ENCODE measurements at places on chromosomes 6 and 20.

DNA sequence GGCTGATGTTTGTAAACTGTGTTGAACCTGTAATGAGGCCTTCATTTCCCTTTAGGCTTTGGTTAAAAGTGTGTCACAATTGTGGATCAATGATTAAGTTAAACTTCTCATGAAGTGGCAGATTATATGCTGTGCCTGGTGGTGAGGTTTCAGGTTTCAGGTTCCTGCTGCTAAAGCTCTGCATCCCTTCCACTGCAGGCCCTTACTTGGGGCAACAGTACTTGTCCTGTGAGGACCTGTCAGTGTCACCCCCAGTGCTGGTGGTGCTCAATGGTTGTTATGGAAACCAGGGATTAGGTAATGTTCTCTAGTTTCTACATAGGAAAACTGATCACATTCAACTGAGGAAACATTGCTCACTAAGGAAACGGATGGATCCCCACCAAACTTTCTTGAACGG lies 18.5 kb downstream of the RPP21 start:
- DNase-seq: no peak

- peak; percentile 81 for DNase-seq
Measured at GRCh38 chr6:157314705-157315321, 8.5 kb downstream of the TMEM242 start.

- DNase-seq: no peak
Measured at GRCh38 chr6:44742828-44743372, 355.4 kb downstream of the CDC5L start.

- DNase-seq: no peak
Measured at GRCh38 chr20:59569305-59569704, 35.0 kb upstream of the PHACTR3 start.

DNA sequence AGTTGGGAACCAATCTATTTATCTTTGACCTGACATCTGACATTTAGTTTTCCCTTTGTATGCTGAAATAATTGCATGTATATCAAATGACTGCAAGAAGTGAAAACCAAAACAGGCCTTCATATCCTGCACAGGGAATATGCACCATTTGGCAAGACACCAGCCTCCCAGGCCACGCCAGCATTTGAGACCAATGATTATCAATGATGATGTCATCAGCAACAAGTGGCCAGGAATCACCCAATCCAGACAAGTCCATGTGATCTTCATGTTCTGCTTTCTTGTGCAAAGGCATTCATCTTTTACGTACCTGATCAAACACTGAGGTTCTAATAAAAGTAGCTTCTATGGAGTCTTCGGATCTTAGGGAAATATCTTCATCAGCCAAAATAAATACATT lies 107.4 kb upstream of the TENT5A start:
- no peak for DNase-seq

- DNase-seq: no peak
Measured at GRCh38 chr20:38190936-38191371, 25.9 kb upstream of the TGM2 start.

DNA sequence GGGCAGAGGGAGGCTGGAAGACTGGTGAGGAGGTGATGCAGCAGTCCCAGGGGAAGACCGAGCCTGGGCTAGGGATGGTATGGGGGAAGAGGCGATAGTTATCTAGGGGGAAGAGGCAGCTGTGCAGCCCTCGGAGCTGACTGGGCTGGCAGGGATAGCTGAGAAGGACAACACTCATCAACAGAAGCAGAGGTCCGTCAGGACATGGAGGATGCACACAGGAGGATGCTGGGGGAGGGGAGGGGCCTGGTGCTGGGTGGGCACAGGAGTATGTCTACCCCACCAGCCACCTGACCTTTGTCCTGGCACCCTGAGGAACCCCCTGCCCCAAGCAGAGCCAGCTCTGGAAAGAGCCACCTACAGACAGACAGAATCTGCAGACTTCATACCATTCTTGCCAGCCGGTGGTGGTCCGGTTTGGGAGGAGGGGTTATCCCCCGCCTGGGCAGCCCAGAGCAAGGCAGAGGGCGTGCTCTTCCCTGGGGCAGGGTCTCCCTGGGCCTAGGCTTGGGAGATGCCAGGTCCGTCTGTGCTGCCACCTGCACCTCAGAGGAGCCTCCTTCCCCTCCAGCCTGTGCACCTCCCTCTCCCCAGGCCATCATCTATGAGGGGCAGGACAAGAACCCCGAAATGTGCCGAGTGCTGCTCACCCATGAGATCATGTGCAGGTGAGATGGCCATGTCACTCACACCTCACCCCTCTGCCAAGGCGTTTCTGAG lies 14.9 kb downstream of the EBF4 start:
- no peak for DNase-seq

DNA sequence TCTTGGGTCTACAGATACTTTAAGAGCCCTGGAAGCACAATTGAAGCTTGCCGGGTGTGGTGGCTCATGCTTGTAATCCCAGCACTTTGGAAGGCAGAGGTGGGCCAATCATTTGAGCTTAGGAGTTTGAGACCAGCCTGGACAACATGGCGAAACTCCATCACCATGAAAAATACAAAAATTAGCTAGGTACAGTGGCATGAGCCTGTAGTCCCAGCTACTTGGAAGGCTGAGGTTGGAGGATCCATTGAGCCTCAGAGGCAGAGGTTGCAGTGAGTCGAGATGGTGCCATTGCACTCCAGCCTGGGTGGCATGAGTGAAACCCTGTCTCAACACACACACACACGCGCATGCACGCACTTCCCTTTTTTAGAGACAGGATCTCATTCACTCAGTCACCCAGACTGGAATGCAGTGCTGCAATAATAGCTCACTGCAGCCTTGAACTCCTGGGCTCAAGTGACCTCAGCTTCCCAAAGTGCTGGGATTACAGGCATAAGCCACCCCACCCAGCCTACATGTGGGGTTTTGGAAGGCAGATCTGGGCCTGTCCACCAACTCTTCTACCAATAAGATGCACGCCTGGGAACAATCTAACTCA lies 182.5 kb upstream of the JARID2 start:
- DNase-seq: peak; percentile 26

GRCh38 chr6:167577891-167578361 lies 248.8 kb upstream of the AFDN start:
- DNase-seq: no peak

- no peak for DNase-seq
Measured at GRCh38 chr6:162177746-162178145, 549.8 kb downstream of the PRKN start.

DNA sequence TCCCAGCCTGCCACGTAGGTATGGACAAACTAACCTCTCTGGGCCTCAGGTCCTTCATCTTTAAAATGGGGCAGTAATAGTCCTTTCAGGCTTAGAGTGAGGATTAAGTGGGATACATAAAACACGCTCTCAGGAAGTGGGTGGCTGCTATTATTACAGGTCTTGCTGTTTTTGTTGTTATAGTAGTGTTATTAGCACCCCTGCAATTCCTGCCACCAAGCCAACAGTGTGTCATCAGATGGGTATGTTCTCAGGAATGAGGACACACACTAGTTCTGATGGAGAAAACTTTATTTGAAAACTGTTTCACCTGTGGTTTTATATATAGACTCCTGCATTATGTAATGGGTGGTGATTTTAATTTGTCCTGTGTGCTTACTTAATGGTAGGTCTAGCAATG lies 131.7 kb downstream of the LRRC1 start:
- DNase-seq: no peak

GRCh38 chr6:167272151-167272550 lies 19.0 kb upstream of the UNC93A start:
- no peak for DNase-seq

- no peak for DNase-seq
Measured at GRCh38 chr6:150032598-150032997, 7.3 kb upstream of the RAET1L start.

DNA sequence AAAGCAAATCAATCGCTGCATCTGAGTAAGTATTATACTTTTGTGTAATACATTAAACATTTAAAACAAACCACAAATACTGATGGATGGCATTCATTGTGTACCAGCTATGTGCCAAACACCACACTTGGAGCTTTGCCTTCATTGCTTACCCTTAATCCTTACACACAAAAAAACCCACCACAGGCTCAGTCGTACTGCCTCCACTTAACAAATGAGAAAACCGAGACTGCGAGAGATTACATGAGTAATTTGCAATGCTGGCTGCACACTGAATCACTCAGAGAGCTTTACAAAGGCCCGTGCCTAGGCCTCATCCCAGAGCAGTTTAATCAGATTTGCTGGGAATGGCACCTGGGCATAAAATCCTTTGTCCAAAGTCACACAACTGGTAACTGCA lies 130.5 kb downstream of the EDN1 start:
- no peak for DNase-seq

DNA sequence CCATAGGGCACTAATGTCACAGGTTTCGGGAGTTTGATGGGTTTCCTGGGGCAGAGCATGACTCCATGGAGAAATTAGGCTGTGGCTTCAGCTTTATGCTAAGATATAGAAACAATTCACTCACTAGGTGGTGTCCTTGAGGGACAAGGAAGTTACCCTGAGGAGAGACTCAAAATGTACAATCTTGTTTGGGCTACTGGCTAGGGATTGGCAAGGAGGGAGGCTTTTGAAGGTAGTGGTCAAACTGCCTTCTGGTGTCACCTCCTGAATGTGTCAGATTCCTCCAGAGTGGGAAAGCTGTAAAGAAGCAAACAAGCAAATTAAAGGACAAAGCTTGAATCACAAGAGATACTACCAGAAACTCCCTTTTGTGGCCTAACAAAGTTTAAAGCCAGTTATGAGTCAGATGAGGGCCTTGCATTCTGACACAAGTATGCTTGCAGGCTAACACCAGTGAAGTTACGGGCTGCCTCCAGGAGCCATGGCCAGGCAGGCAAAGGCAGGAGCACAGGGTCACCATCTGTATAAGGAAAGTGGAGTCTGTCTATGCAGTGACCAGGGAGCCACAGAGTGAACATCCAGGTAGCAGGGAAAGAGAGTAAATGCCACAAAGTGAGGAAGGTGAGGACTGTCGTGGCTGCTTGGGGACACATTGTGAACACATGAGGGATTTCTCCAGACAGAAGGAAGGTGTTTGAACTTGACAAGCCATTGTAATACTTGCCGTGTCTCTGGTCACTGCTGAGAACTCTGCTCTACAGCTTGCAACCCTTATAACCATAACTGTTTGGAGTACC lies 107.7 kb upstream of the DTNBP1 start:
- peak; percentile 2 for DNase-seq

- no peak for DNase-seq
Measured at GRCh38 chr20:23655491-23656211, 17.9 kb upstream of the CST3 start.

- DNase-seq: no peak
Measured at GRCh38 chr6:106363401-106364138, 3.1 kb downstream of the CRYBG1 start.

- DNase-seq: no peak
Measured at GRCh38 chr6:20805021-20805420, 270.8 kb downstream of the CDKAL1 start.

DNA sequence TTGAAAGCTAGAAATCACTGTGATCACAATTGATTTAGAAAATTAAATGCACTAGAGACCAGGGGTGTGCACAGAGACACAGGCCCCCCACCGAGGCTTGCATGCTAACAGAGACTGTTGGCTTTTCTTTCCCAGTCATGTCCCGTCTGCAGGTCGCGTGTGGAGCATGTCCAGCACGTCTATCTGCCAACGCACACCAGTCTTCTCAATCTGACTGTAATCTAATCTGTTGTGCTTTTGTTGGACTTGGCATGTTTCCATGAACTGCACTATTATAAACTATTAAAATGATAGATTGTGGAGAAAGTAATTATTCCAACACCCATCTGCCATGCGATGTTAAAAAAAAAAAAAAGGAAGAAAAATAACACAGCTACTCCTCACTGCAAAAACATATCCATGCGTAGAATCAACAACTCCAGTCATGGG lies 17.7 kb downstream of the MYLIP start:
- no peak for DNase-seq

DNA sequence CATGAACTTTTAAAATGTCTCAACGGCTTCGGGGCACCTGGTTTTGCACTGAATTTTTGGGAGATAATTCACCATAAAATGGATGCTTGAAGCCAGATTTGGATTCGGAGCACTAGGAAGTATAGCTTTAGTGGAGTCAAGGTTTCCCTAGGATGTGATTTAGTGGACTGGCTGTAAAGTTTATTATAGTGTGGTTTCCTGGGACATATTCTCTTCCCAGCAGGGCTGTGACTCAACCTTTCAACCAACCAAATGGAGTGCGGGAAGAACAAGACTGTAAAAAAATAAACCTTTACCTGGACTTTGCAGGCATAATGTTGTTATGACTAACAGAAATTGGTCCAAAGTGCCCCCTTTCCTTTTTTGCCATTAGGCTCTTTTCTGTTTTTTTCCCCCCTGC lies 327.4 kb upstream of the MAN1A1 start:
- no peak for DNase-seq

- no peak for DNase-seq
Measured at GRCh38 chr6:167491438-167492099, 166.7 kb downstream of the TTLL2 start.

- no peak for DNase-seq
Measured at GRCh38 chr20:58523072-58523970, 8.1 kb upstream of the APCDD1L start.

DNA sequence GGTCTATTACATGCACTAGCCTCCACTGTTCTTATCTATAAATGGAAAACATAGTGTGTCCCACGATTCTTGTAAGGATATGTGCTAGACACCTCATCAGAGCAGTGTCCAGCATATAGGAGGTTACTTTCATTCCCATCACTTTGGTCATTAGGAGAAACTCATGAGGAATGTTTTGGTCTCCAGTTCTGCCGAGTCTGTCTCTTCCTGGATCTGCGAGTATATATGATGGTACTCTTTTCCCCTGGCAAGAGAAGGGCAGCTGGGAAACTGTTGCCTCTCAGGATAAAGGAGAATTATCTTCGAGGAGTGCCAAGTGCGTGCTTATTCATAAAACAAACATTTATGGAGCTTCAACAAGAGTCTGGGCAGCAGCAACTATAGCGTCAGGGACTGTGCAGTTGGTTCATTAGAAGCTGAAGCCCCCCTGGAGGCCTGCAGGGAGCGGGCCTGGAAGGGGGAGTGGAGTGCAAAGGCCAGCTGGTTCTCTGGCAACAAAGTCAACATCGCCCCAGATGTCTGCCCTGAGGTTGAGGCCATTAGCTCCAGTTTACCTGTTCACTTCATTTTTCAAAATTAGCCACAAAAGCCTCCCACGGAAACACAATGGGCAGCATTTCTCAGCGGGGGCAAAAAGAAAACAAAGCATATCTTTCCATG lies 811.9 kb downstream of the MAFB start:
- DNase-seq: no peak

GRCh38 chr6:159836718-159837490 lies 36.8 kb downstream of the PNLDC1 start:
- DNase-seq: no peak

GRCh38 chr6:119346450-119346849 lies 3.1 kb downstream of the MAN1A1 start:
- peak; percentile 21 for DNase-seq

DNA sequence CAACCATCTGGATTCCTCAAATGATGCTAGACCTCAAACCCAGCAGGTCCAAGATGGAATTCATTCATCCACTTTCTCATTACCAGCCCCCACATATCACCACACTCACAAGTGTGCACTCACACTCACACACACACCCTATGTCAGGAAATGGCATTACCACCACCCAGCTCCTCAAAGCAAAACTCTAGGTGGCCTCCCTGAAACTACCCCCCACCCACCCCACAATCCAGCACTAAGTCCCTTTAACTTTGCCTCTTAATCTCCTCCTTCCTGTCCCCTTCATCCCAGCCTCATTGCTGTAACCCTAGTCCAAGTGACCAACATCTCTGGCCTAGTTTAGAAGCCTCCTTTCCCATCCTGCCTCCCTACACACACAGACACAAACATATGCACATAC lies 109.4 kb downstream of the TNFAIP3 start:
- DNase-seq: no peak

GRCh38 chr6:53543359-53544216 lies 1.3 kb downstream of the GCLC start:
- DNase-seq: peak; percentile 28

GRCh38 chr6:45434381-45434700 lies 56.6 kb upstream of the SUPT3H start:
- no peak for DNase-seq
